ENCODE measurements at places on chromosomes 12 and 14. TPM values are rescaled to one million over a fixed set of nuclear protein-coding genes. Genes with fewer than 3 reads are reported as not detected.

Gene PIANP
- not detected for total RNA-seq

Gene CMAS
- total RNA-seq = 26.6 TPM

Gene C12orf50
- not detected for total RNA-seq

Gene PROX2
- total RNA-seq = not detected

Gene KCNA1
- not detected for total RNA-seq

Gene SCN8A
- under 0.01 TPM for total RNA-seq

Gene PMCH
- total RNA-seq = not detected

Gene TPPP2
- total RNA-seq = not detected

Gene KRT73
- not detected for total RNA-seq

Gene SLC10A1
- not detected for total RNA-seq

DNA sequence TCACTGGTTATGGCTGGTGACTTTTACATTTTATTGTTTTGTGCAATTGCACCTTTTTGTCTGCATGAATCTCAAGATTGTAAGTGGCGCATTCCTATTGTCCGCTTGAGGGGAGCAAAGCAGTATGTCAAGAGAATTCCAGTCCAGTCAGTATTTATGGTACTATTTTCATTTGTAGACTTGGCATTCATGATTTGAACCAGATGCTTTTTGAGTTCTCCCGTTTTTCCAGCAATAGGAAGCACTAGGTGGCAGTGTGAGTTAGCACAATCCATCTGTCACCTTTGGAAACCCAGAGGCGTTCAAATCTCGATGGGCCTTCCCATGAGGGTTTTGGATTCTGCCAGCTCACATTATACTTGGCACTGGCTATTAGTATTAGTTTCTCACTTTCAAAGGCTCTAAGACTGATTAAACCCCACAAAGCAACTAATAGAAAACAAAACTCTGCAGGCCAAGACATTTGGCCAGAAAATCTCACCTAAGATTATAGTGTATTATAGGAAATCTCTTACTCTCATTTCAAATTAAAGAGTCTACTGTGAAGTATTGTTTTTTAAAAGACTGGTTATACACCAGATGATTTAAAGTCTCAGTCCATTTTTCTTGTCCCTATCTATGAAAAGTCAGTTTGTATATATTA lies 2.2 kb downstream of the DACT1 start:
- peak; percentile 62 for DNase-seq

- DNase-seq = no peak
These were observed 21.0 kb downstream of the ANKLE2 start for GRCh38 chr12:132740652-132741051.

GRCh38 chr14:80005561-80005960 lies 205.7 kb downstream of the DIO2 start:
- no peak for DNase-seq

DNA sequence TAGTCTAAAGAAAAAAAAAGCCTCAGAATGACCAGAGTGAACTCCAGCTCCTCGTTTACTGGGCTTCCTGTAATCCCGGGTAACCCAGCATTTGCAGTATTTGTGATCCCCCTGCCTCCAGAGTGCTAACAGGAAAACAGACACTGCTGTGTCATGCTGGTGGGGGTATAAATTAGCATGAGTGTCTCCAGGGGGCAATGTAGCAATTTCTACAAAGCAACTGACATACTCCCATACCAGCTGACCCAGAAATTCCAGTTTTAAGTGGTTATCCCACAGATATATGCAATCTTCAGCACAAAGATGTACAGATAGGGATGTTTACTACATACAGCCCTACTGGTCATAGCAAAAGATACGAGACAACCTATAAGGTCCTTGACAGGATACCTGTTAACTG lies 18.8 kb downstream of the TTC7B start:
- DNase-seq = no peak

- DNase-seq = no peak
These were observed 32.5 kb downstream of the ATF7 start for GRCh38 chr12:53593707-53594106.

- DNase-seq = no peak
These were observed 30.9 kb upstream of the NKX2-1 start for GRCh38 chr14:36550899-36551298.

DNA sequence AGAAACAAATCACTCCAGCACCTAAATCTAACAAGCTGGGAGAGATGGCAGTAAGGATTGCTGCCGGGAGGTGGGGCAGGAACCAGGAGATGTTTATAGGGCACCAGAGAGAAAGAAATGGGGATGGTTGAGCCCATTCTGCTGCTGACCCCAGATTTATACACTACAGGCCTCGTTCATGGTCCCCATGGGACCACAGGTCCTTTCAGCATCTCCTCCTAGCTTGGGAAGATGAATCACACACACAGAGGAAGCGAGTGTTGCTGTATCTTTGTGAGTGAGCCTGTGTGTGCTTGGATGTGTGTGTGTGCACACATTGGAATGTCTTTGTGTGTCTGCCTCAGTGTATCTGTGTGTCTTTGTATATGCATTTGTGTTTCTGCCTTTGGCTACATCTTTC lies 49.7 kb upstream of the FICD start:
- DNase-seq = no peak

- no peak for DNase-seq
These were observed 163.5 kb downstream of the PIK3C2G start for GRCh38 chr12:18424857-18425256.

DNA sequence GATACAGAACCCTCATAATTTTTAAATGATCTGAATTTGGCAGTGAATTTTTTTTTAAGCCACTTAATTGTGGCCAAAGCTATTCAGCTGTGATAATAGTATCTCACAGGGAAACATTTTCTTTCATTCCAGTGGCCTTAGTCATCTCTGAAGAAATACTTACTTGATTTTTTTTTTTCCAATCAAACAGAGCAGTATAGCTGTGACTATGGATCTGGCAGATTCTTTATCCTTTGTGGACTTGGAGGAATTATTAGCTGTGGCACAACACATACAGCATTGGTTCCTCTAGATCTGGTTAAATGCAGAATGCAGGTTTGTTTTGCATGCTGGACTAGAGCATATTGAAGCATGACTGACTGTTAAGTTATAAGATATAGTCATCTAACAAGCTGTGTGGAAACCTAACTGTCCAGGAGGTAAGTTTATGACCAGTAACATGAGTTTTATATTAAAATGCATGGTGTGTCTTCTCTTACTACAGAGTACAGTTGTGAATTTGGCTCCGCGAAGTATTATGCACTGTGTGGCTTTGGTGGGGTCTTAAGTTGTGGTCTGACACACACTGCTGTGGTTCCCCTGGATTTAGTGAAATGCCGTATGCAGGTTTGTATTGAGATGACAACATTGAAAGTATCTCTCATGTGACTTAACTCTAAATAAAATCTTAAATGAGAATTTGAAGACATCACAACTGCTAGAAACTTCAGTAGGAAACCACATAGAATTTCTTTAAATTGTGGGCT lies 1.9 kb downstream of the SLC25A3 start:
- peak; percentile 74 for DNase-seq

DNA sequence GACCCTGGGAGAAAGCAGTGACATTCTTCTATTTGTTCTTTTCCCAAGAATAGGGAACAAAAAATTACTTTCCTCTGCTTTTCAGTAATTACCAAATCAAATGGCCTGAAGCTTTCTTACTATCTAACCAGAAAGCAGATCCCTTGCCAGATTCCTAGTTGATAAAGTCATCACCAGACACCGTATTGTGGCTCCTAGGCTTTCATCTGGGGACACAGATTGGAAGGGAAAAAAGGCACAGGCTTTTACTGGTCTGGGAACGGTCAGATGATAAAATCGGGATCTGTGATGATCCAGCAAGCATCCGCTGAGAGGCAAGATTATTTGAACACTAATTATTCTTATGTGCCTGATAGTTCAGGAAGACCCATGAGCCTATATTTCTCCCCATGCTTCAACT lies 79.1 kb upstream of the BCL2L14 start:
- DNase-seq = no peak

DNA sequence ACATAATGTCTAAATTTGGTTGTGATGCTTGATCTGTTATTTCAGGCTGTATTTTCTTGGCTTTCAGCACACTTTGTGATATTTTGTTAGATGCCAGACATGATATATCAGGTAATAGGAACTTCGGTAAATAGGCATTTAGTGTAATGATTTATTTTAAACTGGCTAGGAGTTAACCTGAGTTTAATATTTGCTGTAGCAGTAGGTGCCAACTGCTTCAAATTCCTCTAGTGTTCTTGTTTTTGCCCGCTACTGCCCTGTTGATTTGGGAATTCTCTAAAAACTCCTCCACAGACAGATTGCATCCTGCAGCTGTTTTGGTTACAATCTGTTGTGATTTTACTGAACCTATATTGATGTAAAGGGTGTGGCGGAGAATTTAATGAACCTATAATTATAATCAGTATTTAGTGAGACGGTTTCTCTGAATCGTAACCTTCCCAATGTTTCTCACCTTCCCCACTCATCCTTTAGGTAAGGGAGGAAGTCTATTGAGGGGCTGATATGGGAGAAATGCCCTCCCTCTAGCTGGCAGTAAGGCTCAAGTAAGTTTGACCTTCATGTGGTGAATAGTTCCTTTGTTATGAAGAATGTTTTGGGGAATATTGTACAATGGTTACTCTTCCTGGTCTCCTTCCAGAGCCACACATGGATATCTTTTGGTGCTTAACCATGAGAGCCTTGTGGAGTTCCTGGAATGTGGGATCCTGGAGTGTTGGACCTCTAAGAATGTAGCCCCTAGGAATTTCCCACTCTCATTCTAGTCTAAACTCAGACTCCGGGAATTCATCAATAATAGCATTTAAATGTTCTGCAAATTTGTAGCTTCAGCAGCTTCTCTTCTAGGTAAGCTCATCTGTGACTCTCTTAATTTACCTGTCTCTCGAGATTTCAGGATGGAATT lies 634.1 kb downstream of the FSCB start:
- no peak for DNase-seq

- DNase-seq = no peak
These were observed 161.3 kb downstream of the C12orf42 start for GRCh38 chr12:103334466-103334865.

DNA sequence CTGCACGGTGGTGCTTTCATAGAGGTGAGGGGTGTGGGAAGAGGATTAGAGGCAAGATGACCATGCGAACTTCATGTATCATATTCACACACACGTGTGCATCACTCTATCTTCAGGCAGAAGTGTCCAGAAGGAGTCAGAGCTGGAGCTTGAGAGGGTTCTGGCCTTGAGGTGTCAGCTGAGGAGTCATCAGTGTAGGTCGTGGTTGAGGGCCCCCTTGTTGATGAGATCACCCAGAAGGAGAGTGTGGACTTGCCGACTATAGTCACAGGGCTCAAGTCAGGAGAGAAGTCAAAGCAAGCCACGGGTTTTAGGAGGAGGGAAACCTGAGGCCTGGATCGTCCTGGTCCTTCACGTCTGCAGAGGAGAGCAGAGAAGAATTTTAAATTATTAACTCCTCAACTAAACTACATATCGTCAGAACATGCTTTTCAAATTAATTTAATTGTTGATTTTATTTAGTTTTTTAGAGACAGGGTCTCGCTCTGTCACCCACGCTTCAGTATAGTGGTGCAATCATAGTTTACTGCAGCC lies 25.4 kb downstream of the EML1 start:
- DNase-seq = no peak

GRCh38 chr12:116922194-116922897 lies 11.6 kb downstream of the FBXW8 start:
- no peak for DNase-seq

DNA sequence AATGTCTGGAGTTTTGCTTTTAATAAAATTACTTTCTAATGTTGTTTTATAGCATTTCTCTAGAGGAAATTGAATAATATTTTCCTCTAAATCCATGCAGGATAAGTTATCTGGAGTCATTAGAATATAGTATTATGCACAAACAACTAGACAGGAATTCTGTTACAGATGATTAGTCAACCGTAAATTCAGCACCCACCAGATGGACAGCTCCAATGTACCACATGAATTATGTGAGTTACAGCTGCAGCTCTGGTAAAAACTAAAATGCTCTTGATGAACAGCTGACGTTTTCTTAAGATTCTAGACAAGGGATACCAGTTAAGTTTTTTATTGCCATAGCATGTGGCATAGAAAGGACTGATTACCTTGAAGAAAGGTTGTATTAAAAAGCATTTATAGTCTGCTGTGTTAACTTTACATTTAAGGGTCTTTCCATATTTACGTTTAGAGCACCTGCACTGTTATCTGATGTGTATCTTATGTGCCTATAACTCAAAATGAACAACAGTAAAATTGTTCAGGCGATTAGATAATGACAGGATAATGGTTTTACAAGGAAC lies 321.4 kb upstream of the LRFN5 start:
- peak; percentile 12 for DNase-seq

GRCh38 chr14:104424406-104425072 lies 155.0 kb upstream of the C14orf180 start:
- no peak for DNase-seq

DNA sequence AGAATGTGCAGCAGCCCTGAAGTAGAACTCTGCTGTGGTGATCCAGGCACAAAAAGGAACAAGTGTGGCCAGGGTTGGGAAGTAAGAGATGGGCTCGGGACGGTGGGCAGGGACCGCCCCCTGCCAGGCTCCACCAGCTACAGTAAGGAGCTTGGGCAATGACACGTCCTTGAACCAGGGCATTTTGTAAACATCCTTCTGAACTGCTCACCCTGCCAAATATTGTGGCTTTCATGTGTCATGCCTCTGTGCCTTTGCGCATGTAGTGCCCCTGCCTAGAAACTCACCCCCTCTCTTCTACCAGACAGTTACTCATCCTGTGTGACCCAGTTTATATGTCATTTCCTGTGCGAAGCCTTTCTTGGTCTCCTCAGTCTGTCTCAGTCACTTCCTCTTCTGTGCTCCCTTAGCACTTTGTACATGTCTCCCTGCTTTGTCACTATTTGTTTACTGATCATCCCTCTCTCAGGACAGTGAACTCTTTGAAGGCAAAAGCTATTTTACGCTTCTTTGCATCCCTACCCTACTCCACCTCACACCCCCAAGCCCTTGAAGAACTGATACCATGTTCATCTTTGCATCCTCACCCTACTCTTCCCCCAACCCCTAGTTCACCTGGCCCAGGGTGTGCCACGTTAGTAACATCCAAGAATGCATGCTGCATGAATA lies 108.9 kb upstream of the PLEKHG7 start:
- peak; percentile 100 for DNase-seq

DNA sequence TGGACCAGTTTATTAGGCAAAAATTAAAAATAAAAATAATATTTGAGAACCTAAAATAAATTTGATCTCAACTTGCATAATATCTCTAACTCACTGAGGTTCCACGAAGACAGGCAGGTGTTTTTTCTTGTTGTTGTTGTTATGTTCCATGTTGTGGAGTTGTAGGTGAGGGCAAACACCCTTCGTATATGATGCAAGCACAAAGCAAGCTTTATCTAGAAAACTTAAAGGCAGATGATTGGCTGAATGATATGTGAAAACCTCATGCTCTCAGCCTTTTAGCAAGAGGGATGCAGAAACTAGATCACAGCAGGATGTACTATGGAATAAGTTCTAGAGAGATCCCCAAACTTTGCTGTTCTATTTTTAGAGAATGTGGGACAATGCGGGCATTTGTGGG lies 502.7 kb downstream of the ETNK1 start:
- DNase-seq = no peak

DNA sequence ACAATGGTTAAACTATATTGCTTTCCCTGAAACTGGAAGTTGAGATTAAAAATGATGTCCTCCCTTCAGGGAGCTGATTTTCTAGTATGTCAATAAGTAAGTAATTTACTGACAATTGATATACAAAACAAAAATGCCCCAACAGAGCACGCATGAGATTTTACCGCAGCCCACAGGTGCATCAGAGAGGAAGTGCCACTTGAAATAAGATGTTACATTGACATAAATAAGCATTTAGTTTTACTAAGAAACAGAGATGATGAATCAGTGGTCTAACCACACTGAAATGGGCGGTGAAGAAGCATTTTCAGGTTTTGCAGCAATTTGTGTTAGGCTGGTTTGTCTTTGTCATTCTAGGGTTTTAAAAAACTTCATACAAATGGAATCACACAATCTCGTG lies 8.8 kb upstream of the CLECL1 start:
- no peak for DNase-seq
